Activated naive CD4-positive, alpha-beta T cell treated with Interleukin-2 at 50 U/mL for 16 hours (primary cell): ENCODE measurements at places on chromosomes 13 and 19.
A peak's percentile ranks its signal among the peaks of the same experiment; 100 is the strongest.

DNA sequence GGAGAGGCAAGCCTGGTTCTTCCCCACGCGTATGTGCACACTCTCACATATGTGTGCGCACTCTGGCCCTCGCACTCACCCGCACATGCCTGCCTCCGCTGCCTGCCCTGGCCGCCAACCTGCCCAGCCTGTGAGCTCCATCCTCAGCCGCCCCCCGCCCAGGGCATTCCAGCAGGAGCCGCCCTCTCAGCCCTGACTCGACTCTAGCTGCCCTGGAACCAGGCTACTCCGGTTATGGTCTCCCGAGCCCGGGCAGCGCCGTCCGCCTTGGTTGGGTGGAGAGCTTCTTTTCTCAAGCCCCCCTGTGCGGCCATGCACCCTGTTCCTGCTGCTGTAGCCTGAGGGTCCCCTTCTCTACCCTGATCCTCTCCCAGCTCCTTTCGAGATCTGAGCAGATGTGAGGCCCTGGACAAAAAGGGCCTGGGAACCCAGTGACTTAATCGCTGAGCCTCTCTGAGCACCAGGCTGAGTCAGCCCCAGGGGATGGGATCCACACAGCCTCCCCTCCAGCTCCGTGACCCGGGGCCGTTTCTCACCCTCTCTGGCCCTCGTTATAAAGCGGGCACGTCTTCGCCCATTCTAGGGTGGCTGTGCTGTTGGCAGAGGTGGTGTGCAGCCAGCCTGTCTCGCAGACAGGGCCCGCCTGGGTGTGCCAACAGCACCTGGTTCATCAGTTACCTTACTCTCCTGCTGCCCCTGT lies 191.5 kb downstream of the TEX29 start:
- DNase-seq: no peak

DNA sequence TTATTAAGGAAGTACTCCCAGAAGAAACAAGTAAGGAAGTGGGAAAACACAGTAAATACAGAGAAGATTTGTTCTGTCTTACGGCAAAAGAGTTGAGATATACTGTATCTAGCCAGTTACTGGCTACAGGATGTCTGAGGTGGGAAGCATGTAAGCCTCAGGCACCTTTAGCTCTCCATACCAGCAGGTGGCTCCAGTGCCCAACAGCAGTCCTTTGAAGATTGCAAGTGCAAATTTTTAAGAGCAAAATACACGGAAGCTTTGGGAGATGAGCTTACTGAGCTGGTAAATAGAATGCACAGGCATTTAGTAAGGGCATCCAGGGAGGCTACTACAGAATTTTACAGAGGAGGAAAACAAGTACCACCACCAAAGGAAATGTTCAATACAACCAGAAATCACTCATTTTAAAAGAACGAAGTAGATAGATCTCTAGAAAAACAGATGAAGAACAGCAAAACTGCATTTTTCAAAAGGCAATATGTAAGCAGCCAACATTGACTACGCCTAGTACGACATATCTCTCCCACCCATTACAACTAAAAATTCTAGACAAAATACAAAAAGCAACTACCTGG lies 57.9 kb upstream of the VSTM2B start:
- peak; percentile 8 for DNase-seq

- DNase-seq: no peak
These were observed 15.8 kb upstream of the ALOX5AP start for GRCh38 chr13:30719525-30719914.

DNA sequence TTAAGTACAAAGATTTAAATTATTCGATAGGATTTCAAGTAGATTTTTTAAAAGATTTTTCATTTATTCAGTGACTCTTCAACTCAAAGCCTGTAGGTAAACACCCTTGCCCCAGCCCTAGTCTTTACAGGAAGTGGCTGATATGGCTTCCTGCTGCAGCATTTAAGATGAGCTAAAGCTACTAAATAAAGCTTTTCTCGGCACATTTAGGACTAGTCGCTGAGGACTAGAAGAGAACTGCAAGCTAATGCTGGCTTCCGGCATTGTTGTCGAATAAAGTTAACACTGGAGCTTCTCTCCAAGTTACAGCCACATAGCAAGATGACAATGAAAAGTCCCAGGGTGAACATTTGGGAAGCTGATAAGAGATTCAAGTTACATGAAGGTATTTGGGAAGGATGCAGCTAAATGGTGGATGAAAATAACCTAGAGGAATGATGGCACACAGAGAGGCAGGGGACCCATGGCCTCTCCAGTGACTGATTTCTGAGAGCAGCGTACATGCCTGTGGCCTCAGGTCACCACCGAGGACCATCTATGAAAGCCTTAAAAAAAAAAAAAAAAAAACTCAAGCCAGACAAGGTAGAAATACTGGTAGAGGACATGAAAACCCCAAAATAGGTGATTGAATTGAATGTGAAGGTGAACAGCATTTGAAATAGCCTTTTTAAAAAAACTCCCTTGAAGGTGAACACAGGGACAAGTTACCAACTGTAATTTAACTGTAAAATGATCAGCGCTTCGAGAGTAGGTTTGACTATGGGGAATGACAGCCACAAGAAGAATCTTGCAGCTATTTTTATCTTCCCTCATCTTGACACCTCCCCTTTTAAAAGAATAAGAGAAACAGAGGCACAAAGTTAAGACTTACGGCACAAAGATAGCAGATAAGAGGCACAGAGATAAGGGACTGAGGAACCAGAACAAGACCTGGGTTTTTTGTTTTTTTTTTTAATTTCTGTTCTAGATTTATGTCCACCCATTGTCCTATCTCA lies 155.4 kb downstream of the DCT start:
- DNase-seq: peak; percentile 16

DNA sequence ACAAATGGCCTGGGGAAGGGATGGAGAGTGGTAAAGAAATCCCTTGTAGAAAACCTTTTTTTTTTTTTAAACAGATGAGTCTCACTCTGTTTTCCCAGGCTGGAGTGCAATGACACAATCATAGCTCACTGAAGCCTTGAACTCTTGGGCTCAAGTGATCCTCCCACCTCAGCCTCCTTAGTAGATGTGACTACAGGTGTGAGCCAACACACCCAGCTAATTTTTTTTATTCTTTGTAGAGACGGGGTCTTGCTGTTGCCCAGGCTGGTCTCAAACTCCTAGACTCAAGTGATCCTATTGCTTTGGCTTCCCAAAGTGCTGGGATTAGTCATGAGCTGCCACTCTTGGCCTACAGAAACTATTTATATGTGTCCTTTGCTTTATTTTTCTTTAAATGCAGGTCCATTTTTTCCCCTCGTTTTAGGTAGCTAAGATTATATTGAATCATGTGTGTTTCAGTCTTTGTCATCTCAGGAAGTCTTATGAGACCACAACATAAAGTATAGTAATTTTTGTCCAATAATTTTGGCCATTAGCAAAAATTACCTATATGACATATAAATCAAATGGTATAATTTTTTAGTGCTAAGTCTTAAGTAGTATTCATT lies 10.5 kb downstream of the LPAR6 start:
- DNase-seq: peak; percentile 11
